ENCODE measurements at places on chromosomes 13 and 19.
A peak's percentile ranks its signal among the peaks of the same experiment; 100 is the strongest.

GRCh38 chr19:2371656-2372055 lies 11.6 kb downstream of the TMPRSS9 start:
- DNase-seq = no peak

- DNase-seq = no peak
These were observed 51.3 kb downstream of the WDR87 start for GRCh38 chr19:37855098-37855497.

DNA sequence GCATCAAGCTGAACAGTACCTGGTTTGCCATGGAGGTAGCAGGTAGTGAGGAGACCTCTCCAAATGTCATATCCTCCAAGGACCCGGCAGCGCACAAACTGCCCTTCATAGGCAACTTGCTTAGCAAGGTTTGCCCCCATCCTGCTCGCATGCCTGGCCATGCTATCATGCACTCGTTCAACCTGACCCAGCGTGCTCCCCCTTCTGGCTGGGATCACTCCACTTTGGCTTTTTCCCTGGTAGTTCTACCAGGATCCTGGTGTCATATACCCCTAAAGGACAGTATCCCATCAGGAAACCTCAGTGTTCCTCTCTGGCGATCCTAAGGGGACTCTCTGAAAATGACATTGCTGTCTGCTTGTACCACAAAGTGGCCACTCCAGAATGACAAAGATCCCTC lies 38.6 kb upstream of the ZNF30 start:
- peak; percentile 91 for DNase-seq

- no peak for DNase-seq
These were observed 246.4 kb upstream of the ZNF507 start for GRCh38 chr19:32098968-32099367.

DNA sequence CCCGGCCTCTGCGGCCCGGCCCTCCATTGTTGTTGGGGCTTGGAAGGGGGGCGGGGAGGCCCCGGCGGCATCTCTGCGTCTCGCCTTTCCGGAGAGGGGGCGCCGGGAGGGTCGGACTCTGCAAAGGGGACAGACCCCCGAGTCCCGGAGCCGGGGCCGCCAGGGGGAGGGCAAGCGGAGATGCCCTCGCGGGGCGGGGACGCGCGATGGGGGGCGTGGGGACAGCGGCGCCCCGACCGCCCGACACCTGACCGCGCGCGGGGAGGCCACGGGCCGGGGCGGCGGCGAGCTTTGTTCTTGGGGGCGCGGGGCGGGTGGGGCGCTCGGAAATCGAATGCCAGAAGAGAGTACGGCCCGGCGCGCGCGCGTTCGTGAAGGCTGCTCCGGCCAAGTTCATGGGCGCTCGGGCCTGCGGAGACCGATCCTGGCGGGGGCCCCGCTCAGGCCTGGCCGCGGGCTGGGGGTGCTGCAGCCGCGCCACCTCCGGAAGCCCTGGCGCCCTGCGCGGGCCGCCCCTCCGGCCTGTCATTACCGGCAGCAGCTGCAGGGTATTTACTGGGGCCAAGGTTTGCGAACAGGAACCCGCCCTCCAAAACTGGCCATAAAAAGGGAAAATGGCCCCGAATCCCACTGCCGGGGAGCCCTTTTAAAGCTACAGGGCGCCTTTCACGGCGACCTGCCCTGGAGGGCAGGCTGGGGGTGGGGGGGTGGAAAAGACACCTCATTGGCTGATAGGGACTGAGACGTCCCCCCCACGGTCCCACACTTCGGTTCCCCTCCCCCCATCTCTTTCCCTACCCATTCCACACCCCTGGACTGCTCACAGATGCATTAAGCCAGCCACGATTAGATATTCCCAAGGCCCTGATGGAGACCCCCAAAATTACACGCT lies 11.1 kb upstream of the NANOS3 start:
- DNase-seq = no peak

DNA sequence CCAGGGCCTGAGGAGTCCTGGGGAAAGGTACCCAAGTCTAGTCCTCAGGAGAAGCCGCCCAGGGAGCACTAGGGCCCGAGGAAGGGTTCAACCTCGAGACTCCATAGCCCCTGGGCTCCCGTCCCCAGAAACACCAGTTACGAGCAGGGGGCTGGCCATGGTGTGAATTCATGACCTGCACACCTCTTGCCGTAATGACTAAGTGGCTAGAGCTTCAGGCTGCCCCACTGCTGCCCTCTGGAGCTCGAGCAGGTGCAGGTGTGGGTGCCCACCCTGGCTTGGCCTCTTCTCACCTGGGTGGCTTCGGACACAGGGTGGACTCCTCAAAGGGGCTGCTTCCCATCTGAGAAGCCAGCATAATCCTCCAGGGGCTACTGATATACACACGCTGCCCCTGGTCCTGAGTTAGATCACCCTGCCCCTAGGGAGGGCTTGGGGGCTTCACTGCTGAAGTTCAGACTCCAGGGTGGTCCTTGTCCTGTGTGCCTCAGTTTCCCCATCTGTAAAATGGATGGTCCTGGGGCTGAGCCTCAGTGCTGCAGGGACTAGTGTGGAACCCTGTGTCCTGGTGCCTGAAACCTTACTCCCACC lies 13.6 kb downstream of the SPC24 start:
- no peak for DNase-seq

DNA sequence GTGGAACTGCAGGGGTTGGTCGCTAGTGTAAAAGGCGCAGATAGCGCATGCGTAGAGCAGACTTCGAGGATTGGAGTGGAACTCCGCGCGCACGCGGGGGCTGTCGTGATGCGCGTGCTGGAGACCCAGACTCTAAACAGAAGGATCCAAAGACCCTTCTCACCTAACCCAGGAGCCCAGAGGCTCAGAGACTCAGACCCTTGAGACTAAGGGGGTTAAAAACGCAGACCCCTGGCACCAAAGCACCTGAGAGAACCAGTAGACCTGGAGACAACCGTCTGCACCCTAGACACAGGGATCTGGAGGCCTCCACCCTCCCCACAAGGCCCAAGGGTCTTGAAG lies 567 bp upstream of the CTU1 start:
- DNase-seq = no peak

- no peak for DNase-seq
These were observed at the start of gene RYR1 for GRCh38 chr19:38433268-38433733. RYR1 (plus strand) TSS chr19:38433691; CDS start chr19:38433830, 139 bp downstream.

- no peak for DNase-seq
These were observed 307.0 kb downstream of the UQCRFS1 start for GRCh38 chr19:28905996-28906395.

DNA sequence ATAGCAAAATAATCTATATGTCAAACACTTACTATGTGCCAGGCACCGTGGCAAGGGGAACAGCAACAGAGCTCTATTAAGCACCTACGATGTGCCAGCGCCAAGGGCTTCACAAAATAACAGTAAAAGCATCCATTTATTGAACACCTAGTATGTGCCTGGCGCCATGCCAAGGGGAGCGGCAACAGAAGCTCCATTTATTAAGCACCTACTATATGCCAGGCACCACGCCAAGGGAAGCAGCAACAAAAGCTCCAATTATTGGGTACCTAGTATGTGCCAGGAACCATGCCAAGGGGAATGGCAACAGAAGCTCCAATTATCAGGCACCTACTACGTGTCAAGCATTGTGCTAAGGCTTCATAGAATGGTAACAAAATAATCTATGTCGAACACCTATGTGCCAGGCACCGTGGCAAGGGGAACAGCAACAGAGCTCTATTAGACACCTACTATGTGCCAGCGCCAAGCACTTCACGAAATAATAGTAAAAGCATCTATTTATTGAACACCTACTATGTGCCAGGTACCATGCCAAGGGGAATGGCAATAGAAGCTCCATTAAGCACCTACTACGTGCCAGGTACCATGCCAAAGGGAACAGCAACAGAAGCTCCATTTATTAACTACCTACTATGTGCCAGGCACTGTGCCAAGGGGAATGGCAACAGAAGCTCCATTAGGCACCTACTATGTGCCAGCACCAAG lies 107.7 kb downstream of the PTPRS start:
- DNase-seq = no peak

GRCh38 chr13:79227418-79227817 lies 178.6 kb downstream of the RBM26 start:
- no peak for DNase-seq

DNA sequence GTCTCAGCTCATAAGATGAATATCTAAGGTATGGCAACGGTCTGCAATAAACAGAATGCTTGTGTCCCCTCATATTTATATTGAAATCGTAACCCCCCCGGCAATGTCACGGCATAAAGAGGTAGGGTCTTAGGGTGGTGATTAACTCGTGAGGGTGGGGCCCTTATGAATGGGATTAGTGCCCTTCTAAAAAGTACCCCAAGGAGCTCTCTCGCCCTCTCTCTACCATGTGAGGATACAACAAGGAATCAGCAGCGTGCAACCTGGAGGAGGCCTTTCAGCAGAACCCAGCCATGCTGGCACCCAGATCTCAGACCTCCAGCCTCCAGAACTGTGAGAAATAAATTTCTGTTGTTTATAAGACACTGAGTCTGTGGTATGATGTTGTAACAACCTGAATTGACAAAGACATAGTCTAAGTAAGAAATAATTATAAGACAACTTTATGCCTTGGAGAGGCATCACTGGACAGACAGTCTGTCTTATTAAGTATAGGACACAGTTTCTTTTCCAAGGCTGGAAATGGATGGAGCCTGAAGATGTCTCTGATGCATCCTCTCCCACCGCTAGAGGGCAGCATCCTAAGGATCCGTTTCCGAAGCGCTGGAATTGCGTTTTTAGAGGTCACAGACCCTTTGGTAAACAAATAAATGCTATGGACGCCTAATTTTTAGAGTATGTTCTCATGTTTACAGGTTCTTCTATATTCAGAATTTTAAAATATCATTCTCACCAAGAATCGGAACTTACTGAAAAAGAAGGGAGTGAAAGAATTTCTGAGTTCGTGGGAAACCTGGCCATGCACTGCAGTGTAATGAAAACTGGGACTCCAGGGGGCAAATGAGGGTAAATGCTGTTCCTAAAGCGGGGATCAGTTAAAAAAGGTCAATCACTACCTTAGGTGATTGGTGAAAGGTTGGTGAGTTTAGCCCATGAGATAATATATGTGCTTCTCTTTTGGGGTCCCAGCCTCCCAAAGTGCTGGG lies 13.3 kb upstream of the LEUTX start:
- DNase-seq = no peak

DNA sequence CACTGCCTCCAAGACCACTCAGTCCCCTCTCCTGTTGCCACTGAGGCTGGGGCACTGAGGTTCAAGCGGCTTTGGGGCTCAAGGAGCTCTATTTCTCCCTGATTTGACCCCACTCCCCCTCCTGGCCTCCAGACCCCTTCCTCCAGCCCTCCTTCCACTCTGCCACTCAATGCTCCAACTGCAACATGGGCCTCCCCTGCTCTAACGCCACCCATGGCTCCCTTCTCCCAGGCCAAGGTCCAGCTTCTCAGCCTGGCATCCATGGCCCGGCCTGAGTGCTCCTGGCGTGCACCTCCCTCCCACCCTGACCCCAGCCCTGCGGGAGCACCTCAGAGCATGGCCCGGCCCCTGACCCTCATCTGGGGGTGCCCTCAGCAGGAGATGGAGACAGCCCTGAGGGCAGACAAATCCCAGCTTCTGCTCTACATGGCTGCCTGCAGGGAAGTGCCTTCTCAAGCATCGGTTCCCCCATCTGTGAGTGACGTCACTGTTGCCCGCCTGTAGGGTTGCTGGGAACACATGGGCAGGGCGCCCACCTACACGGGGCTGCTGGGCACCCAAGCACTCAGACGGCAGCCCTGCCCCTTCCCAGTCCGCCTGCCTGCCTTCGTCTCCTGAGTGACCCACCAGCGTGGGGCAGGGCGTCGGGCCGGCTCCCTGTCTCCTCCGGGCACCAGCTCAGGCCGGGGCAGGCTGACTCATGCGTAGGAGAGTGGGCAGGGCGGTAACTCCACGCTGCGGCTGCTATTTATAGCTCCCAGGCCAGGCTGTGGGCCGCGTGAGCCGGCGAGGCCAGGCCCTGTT lies 1.6 kb upstream of the DIRAS1 start:
- DNase-seq = no peak

DNA sequence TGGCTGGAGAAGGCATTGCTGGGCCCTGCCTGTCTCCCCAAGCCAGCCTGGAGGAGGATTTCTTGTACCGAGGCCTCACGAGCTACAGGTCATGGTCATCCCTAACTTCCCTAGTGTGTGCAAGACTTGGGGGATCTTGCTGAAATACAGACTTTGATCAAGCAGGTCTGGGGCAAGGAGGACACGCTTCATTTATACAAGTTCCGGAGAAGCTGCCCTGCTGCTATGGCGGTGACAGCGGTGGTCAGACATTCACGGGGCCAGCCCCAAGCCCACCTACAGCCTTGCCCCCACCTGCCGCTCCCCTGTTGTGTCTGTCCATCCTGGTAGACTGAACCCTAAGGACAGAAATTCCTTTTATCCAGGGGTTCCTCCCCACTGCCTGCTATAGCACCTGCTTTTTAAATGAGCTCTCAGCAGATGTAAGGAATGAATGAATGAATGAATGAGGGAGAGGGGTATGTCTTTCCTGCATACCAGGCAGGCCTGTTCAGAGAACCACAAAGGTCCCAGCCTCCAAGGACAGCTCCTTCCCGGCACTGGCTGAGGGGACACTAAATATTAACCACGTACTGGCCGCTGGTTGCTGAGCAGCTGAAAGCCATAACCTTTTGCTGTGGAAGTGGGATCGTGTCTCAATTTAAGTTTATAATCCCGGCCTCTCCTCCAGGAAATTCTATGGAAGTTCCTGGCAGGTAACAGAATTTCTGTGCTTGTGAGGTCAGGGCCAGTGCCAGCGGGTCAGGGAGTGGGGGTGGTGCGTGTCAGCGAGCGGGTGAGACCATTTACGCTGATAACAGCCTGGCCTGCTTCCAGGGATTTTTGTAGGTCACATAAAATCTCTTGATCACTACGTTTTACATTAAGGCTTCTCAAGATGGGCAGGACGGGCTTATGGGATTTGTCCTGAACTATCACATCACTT lies 27.1 kb downstream of the TSSK6 start:
- DNase-seq = no peak

GRCh38 chr19:16022681-16023080 lies 53.6 kb upstream of the TPM4 start:
- no peak for DNase-seq

DNA sequence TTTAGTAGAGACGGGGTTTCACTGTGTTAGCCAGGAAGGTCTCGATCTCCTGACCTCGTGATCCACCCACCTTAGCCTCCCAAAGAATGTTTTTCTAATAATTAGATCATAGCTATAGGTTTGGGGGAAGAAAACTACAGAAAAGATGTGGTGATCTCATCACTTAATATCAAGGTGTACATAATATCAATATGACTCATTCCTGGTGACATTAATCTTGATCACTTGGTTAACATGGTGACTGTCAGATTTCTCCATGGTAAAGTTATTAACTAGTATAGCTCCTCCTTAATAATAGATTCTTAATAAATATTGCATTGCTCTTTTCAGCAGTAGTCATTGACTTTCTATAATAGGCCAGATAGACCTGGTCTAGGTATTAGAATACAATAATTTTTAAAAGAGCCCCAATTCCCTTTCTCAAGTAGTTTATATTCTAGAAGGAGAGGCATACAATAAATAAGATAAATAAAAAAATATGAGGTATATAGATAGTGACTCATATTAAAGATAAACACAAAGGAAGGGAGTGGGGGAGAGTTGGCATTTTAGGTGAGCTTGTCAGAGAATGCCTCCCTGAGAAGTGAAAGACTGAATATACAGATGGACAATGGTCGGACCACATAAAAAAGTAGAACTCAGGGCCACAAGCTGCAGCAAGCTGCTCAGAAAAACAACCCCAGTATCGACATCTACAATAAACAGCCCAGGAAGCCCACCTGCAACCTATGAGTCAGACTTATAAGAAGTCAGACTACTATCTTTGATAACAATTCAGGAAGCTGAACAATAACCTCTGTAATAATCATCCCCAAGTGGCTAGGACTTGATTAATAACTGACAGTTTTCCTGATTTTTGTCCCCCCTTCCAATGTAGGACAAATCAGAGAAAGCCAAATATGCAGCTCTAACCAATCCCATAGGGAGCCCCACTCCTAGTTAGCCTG lies 210.8 kb downstream of the RFC3 start:
- DNase-seq = no peak

All from stimulated activated naive CD4-positive, alpha-beta T cell (primary cell).